Activated naive CD4-positive, alpha-beta T cell treated with anti-CD3 and anti-CD28 coated beads for 36 hours (primary cell): ENCODE measurements at places on chromosomes 3 and 15.

GRCh38 chr15:59292442-59293151, 80.1 kb downstream of the MYO1E start:
- DNase-seq: no peak

GRCh38 chr3:13041113-13041776, 32.0 kb downstream of the IQSEC1 start:
- no peak for DNase-seq

DNA sequence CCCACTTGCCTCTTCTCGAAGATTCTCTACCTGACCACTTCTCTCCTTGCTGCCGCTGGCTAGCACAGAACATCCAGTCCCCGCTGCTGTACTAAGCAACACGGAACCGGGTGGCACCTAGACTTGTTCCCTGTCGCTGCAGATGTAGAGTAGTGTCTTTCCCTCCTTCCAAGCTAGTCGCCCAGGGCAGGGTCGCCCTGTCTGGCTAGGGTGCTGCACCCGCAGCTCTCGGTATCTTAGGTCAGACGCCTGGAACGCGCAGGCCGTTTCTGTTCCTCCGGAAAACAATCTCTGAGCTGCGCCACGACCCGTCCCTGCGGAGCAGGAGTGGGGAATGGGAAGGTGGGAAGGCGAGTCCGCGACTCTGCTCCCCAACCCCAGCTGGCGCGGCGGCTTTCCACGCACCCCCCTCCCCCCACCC, 758 bp upstream of the SNX33 start:
- DNase-seq: peak; percentile 14

GRCh38 chr3:119316313-119316670, 22.1 kb downstream of the ARHGAP31 start:
- DNase-seq: no peak

DNA sequence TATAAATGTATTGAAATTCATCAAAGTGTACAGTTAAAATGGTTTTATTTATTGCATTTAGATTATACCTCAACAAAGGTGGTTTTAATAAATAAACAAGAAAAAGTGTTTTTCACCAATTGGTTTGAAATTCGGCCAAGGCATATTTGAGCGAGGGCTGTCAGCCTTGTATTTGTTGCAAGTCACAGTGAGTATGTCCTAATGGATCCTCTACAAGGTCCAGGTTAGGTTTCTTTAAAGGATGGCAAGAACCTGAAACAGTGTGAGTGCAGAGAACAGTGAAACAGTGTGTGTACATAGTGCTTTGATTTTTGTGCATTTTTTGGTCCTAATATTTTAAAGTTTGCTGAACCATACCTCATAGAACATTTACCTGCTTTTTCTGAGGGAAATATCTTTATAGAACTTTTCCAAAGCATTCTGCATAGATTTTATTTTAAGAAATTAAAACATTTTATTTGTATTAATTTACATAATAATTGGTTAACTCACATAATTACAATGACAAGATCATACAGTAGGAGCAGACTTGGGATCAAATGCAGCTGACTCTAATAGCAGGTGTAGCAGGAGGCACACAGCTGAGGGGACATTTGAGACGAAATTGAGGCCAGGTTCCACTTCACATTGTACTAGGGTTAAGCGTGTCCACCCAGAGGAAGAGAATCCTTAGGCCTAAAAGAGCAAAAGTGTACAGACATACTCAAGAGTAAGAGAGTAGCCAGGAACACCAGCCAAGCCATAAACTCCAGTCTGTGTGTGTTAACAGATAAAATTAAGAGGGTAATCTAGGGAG, 428.8 kb upstream of the TPRG1 start:
- no peak for DNase-seq

DNA sequence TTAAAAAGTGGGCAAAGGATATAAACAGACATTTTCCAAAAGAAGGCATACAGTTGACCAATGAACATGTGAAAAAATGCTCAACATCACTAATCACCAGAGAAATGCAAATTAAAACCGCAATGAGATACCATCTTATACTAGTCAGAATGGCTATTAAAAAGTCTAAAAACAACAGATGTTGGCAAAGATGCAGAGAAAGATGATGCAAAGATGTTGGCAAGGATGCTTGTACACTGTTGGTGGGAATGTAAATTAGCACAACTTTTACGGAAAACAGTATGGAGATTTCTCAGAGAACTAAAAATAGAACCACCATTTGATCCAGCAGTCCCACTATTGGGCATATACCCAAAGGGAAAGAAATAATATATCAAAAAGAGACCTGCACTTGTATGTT, 53.5 kb downstream of the TLNRD1 start:
- DNase-seq: no peak

- peak; percentile 5 for DNase-seq
Observed at GRCh38 chr3:22089284-22089683, 338.3 kb upstream of the ZNF385D start.

DNA sequence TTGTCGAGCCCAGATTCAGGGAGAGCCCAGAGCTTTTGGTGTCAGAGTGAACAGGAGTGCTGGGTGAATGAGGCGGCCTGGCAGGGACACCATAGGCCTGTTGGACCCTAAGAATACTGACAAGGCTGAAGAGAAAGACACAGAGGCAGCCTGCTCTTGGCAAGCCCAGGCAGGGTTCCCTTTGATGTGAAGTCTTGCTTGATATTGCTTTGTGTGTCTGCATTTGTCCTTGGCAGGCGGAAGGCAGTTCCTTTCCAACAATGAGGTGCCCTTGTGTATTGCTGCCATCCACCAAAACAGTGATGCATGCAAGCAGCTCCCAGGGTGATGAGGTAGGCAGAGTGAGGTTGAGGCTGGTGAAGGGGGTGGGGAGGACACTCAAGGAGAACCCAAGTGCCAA, 152.7 kb upstream of the TSC22D2 start:
- DNase-seq: no peak

GRCh38 chr3:117404730-117405129, 695.2 kb downstream of the TUSC7 start:
- DNase-seq: no peak

DNA sequence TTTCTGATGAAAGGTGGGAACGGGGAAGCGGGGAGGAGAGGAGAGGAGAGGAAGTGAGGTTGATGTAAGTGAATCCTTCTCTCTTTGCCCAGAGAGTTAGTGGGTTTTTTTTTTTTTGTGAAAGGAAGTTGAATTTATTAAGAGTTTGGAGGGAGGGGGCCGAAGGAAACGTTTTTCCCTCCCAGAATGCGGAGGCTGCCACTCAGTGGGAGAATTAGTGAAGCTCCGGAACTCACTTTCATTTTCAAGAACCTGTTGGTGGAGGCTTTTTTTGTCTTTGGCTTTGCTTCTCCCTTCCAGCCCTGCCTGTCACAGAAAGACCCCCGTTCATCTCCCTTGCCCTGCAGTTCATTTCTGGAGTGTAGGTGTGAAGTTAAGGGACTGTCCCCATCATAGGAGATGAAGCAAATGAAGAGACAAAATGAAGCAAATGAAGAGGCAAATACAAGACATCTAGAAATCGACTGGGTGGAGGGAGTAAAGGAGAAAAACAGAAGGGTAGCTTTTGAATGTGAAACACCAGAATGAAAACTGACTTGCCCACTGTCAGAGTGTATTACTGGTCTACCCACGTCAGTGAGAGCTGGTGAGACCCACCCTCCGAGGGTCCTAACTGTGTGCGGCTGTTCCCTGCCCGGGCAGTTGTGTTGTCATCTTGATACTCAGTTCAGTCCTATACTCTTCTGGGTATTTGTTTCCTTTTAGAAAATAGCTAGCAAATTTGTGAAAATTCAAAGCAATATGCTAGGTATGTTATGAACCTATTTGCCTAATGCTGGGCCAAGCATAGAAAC, 91.5 kb downstream of the ITPR1 start:
- peak; percentile 72 for DNase-seq

DNA sequence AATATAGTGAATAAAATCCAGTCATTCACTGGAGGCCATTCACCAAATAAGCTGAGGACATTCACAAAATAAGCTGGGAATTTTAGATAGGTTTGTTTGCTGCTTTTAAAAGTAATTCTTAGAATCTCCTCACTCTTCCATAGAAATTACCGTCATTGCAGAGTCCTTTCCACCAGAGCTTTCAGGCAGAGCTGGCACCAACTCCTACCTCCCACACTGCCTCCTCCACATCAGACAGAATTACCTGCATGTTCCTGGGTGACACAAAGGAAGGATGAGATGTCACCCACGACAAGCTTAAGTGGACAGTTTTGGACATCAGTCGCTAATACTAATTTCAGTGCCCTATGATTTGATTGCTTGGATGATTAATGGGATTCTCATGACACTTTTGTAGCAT, 1113.2 kb downstream of the IGSF11 start:
- no peak for DNase-seq
